ENCODE measurements at places on chromosomes 7 and 10.

GRCh38 chr10:122471531-122472177 lies 10.3 kb downstream of the HTRA1 start:
- DNase-seq: no peak

GRCh38 chr10:58565271-58565670 lies 52.6 kb downstream of the BICC1 start:
- no peak for DNase-seq

- no peak for DNase-seq
Measured at GRCh38 chr7:100818825-100819224, 8.5 kb downstream of the EPHB4 start.

- DNase-seq: no peak
Measured at GRCh38 chr10:119693262-119693957, 32.4 kb upstream of the INPP5F start.

DNA sequence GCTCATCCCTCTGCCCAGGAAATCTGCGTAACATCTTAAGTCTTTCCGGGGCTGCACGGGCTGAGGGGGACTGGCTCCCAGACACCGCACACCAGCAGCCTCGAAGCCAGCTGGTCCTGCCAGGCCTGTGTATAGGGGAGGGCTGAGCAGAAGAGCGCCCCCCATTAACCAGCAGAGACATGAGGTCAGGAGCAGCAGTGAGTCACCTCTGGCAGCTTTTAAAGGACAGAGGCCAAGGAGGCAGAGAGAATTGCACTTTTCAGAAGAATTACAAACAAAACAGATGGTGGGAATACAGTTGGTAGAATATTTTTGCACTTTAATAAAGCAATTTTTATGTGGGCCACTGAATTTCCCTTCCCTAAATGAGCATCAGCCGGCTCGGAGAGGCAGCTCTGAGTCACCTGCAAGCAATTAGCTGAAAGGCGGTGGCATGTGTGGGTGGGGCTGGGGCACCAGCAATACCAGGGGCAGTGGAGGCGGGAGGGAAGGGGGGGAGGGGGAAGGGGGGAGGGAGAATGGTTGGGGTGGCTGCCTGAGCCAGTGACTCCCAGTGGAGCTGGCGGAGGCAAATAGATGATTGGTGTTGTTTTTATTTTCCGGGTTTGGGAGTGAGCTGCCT lies 39.1 kb downstream of the GOLGA7B start:
- DNase-seq: no peak

DNA sequence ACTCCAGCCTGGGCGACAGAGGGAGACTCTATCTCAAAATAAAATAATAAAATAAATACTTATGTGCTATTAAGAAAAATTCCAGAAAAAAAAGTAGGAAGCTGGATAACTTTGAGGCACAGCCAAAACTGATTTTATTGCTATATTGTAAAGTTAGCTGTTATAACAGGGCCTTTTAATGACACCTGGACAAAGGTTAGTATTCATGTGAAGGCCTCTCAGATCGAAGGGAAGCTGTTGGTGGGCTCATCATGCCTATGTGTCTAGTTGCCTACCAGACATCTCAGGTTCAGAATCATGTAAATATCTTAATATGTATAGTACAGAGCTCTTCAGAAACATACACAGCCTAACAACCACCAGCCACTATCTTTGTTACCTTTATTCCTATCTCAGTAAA lies 143.0 kb downstream of the LCOR start:
- DNase-seq: no peak

GRCh38 chr7:157150882-157151281 lies 12.2 kb downstream of the UBE3C start:
- no peak for DNase-seq

DNA sequence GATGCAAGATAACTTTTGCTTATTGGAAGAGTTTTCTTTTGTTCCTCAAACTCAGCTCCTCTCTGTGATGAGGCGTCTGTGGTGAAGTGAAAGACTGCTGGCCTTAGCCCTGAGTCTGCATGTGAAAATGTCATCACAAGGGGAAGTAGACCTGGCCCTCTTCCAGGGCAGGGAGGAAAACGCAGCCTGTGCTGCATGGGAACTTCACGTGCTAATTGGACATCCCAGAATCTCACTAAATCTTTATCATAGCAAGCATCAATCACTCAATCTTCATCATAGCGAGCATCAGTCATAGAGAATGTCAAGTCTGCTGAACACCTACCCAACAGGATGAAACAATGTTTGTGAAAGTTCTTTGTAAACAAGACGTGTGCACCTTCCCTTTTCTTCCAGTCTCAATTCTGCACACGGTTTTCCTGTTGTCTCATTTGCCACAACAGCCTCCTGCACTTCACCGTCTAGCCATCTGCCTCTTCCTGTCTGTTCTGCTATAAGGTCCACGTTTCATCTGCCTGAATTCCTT lies 314.6 kb downstream of the FRMD4A start:
- DNase-seq: no peak

GRCh38 chr10:101441541-101442455 lies 87.8 kb downstream of the BTRC start:
- DNase-seq: peak; percentile 44

GRCh38 chr10:44460416-44460815 lies 75.5 kb upstream of the CXCL12 start:
- DNase-seq: no peak

DNA sequence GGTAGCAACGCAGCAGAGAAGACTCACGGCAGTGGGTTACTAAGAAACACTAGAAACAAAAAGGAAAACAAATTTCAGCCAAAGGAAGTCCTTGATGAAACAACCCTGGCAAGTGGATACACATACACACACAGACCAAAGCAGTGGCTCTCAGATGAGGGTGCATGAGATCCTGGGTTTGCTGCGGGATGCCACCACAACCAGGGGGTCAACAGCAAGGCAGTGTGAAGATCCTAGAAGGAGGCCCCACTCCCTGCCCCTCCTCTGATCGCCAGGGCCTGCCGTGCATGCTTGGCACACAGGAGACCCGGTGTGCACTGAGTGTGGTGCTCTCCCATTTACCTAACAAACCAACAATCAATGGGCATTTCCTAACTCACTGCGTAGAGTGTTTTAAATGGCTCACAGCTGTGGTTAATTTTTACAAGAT lies 252.3 kb upstream of the KLF14 start:
- no peak for DNase-seq

- DNase-seq: no peak
Measured at GRCh38 chr10:72087392-72087968, 871 bp downstream of the SPOCK2 start.

DNA sequence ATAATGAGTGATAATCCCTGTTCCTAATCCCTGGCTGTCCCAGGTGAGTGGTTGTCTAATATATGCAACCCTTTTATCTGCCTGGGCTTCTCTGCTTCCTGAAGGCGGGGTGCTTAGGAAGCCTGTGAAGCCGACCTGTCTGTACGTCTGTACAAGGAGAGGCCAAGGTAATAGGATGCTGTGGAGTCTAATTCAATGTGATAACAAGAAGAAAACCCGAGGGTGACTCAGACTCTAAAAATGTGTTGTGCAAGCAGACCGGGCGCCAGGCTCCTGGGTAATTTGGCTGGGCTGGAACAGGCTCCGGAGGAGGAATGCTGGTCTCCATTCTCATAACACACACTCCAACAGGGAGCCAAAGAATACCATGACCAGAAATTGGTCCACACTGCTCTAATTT lies 43.6 kb downstream of the THNSL1 start:
- no peak for DNase-seq

GRCh38 chr7:138519061-138519798 lies 59.2 kb downstream of the TRIM24 start:
- no peak for DNase-seq

DNA sequence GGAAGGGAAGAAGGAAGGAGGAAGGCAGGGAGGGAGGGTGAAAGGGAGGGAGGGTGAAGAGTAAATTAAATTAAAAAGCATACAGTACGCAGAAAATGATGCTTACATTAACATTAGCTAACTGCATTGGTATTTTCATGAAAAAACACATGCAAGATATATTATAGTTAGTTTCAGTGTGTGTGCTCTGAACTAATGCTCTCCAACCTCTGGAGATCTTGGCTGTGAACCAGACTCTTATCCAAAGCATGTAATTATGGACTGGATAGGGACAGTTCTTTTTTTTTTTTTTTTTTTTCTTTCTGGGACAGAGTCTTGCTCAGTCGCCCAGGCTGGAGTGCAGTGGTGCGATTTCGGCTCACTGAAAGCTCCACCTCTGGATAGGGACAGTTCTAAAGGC lies 357.0 kb downstream of the FRMD4A start:
- no peak for DNase-seq

DNA sequence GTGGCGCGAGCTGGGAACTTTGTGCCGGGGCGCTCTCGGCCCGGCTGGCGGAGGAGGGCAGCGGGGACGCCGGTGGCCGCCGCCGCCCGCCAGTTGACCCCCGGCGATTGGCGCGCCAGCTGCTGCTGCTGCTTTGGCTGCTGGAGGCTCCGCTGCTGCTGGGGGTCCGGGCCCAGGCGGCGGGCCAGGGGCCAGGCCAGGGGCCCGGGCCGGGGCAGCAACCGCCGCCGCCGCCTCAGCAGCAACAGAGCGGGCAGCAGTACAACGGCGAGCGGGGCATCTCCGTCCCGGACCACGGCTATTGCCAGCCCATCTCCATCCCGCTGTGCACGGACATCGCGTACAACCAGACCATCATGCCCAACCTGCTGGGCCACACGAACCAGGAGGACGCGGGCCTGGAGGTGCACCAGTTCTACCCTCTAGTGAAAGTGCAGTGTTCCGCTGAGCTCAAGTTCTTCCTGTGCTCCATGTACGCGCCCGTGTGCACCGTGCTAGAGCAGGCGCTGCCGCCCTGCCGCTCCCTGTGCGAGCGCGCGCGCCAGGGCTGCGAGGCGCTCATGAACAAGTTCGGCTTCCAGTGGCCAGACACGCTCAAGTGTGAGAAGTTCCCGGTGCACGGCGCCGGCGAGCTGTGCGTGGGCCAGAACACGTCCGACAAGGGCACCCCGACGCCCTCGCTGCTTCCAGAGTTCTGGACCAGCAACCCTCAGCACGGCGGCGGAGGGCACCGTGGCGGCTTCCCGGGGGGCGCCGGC lies 870 bp downstream of the FZD1 start:
- no peak for DNase-seq

DNA sequence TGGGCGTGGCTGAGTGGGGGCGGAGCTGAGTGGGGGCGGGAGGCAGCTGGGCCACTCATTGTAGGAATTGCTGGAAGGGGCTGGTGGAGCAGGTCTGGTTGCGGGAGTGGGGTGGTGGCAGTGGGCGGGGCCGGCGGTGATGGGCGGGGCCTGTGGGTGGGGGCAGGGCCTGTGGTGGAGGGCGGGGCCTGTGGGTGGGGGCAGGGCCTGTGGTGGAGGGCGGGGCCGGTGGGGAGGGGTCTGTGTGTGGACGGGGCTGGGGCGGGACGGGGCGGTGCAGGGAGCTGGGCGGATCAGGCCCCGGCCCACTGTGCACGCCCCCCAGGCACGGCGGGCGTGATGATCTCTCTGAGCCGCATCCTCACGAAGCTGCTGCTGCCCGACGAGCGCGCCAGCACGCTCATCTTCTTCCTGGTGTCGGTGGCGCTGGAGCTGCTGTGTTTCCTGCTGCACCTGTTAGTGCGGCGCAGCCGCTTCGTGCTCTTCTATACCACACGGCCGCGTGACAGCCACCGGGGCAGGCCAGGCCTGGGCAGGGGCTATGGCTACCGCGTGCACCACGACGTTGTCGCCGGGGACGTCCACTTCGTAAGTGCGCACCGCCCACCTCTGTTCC lies 14.0 kb downstream of the SLC29A4 start:
- DNase-seq: no peak

DNA sequence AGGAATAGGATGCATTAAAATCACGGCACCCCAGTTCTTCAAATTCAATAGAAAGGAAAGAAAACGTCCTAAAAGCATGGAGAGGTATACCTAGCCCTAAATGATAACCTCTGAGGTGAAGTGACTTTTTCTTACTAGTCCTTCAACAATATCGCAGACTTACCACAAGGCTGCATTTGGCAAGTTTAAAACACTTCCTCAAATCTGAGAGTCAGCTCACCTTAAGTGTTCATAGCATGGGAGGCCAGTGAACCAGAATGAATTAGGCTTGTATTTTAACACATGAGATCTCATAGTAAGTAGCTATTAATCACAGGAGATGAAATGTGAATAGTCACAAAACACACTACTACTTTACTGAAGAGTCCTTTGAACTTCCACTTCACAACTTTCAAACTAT lies 124.2 kb downstream of the RNF32 start:
- no peak for DNase-seq
